ENCODE measurements at places on chromosomes 5 and 9.
A peak's percentile ranks its signal among the peaks of the same experiment; 100 is the strongest.

DNA sequence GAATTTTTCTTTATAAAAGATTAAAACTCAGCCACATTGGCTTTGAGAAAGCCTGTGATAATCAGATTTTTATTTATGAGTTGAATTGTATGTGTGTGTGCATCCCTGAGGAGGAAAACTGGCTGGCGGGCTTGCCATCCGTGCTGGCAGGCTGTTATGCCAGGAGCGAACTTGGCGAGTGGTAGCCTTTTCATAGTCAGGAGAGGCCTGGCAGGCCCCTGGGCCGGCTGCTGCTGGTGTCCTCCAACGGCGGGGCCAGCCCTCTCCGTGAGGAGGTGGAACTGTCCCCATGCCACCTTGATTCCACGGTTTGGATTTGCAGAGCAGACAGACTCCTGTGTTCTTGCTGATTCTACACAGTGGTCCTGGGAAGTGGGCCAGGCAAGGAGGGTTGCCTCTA, 43.3 kb downstream of the ZNF618 start:
- no peak for DNase-seq

DNA sequence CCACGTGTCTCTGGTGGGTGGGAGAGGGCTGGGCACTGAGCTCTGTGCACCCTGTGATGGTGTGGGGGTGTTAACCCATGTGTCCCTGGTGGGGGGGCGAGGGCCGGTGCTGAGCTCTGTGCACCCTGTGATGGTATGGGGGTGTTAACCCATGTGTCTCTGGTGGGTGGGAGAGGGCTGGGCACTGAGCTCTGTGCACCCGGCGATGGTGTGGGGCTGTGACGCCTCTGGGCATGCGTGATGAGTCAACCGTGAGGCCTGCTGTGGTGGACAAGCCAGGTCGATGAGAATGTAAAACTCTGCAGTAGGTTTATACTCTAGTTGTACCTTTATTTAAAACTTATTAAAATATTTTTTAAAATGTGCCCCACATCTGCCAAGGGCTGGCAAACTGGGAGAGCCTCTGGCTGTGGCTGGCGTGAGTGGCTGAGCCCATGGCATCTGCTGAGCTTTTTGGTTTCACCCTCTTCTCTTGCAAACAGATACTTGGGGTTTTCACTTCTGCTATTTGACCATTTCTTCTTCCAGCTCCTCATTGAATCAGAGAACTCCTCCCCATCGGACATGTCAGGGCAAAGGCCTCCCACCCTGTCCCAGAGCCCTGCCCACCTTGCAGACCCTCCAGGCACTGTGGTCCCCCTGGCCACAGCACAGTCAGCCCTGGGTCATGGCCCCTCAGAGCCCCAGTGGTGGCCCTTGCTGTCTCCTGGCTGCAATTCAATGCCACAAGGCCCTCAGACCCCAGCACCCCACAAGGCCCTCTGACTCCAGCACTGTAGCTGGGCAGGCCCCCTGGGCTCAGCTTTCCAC, 18.5 kb upstream of the EXOC3 start:
- no peak for DNase-seq

GRCh38 chr5:93399675-93400074, 181.3 kb downstream of the NR2F1-AS1 start:
- no peak for DNase-seq

GRCh38 chr5:116459301-116459700, 115.3 kb downstream of the SEMA6A start:
- DNase-seq, result no peak

- DNase-seq, result no peak
Observed at GRCh38 chr9:98047002-98047401, 9.5 kb upstream of the NANS start.

- DNase-seq, result no peak
Observed at GRCh38 chr9:35520364-35520710, 30.4 kb downstream of the RUSC2 start.

DNA sequence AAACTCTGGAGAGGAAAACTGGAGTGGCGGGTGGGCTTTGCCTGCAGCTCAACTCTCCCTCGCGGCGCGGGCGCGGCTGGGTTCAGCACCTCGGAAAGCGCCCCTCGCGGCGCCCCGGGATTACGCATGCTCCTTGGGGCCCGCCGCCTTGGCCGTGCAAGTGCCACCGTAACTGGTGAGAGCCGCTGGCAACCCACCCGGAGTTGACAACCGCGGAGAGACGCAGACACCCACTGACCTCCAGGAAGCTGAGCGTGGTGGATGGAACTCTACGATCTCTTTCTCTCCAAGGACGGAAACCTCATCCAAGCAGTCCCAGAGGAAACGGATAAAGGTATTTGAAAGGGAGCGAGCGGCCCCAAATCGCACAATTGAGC, 194 bp upstream of the RXFP3 start:
- peak; percentile 62 for DNase-seq

DNA sequence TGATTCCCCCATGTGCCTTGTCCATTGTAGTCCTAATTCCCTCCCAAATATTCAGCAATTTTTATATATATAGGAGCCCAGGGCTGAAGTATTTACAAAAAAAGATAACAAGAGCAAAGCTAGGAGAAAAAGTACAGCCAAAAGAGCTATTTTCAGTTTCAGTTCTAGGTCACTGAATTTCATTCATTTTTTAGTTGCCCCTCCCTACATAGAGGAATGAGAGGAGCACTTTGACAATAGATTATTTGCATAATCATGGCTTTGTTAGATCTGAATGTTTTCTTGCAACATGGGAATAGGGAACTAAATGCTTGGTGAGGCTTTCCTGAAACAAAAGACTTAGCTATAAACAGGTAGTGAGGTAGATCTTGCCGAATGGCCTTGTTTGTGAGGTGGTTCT, 15.3 kb upstream of the F2RL2 start:
- no peak for DNase-seq

DNA sequence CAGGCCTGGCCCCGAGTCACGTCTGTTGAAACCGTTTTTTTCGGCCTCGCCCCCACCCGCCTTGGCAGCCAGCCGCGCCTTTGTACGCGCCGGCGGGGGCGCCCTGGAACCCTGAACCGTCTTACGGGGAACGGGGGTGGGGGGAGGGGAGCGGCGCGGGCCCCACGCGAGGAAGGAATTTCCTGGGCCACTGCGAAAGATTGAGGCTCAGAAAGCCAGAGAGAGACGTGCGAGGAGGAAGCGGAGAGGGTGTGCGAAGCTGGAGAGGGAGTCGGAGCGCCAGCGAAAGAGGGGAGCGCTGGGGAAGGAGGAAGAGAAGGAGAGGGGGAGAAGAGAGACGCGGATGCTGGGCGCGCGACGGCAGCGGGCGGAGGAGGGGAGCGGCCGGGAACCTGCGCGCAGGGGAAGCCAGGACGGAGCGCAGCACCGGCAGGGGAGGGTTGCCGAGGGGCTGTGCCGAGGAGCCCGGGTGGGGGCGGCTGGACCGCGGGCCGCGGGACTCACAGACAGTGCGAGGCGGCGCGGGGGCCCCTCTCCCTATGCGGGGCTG, 4.6 kb upstream of the PRDM12 start:
- no peak for DNase-seq

- no peak for DNase-seq
Observed at GRCh38 chr5:123046222-123046621, 9.7 kb upstream of the PPIC start.

- no peak for DNase-seq
Observed at GRCh38 chr9:14907360-14907685, 2.9 kb downstream of the FREM1 start.

DNA sequence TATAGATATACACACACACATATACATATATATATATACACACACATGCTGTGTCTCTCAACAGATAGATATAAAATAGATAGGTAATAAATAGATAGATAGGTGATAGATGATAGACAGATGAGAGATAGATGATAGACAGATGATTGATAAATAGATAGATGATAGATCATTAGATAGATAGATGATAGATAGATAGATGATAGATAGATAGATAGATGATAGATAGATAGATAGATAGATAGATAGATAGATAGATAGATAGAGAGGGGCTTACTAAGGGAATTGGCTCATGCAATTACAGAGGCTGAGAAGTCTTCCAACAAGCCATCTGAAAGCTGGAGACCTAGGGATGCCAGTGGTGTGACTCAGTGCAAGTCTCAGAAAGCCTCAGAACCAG, 394.5 kb downstream of the ICE1 start:
- DNase-seq, result no peak

- DNase-seq, result no peak
Observed at GRCh38 chr5:56146674-56147073, 86.5 kb downstream of the ANKRD55 start.

DNA sequence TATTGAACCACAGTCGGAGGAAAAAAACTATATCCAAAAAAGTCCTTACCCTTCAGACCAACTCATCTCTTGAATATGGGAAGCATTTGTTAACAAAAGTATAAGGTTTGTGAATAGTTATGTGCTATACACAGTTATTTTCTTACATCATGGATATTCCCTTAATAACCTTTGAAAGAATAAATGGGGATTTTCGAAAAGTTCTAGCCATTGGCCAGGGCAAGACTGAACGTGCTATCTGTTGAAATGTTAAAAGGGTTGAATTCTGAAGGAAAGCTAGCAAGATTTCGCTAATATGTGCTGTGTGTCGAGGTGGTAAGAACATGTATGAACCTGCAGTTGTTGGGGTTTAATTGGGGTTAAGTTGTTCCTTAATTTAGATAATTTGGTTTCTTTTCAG, 140.8 kb downstream of the SMARCA2 start:
- DNase-seq, result no peak

DNA sequence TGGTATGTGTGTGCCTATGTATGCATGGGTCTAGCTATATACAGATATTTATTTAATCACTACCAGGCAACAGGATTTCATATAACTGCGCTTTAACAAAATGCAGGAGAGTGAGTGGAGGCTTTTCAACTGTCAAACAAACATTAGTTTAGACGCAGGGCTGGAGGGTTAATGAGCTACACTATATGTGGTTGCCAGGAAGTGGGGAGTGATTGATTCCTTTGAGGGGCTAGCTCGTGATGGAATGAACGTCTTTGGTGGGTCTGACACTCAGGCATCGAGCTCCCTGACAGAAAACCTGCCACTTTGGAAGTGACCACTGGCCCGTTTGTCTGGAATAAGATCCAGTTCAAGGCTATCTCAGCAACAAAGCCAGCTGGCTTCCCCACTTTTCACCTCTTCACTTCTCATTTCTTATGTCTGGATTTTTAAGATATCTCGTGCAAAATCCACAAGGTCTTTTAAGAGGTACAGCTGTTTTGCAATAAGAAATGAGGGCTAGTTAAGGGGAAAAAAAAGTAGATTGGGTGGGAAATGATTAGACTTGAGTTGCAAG, 78.0 kb downstream of the CFAP77 start:
- DNase-seq, result no peak

DNA sequence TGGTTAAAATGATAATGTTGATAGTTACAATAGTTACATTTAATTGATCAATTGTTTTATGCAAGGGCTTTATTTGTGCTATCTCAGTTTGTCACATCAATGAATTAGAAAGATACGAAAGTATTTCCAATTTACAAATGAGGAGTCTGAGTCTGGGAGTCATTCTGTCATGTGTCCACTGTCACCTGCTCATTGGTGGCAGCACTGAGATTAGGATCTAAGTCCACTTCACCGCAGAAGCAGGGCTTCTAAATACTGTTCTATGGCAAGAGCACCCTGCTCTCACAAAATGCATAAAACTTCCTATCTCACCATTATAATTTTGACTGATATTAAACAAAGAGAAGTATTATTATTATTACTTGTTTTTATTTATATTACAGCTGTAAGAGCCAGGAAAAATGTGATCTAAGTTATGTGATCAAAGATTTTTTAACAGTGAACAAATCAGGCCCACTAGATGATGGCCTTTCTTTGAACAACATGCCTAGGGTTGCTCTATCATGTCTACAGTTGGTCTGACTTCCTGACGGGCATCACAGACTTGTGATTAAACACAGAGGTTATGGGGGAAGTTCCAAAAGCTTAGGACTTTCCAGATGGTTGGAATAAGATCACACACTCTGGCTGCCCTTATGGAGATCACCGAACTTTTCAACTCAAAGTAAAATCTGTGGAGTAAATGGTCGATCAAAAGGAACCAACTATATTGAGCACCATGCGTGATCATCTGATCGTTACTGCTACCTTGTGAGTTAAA, 15.1 kb downstream of the TLR4 start:
- no peak for DNase-seq

GRCh38 chr9:132673355-132673754, 3.1 kb downstream of the GTF3C4 start:
- no peak for DNase-seq

GRCh38 chr9:2854617-2855016, 10.7 kb upstream of the PUM3 start:
- no peak for DNase-seq

GRCh38 chr9:133125941-133126696, 5.1 kb upstream of the RALGDS start:
- no peak for DNase-seq

- no peak for DNase-seq
Observed at GRCh38 chr5:174755106-174755505, 30.7 kb downstream of the MSX2 start.

DNA sequence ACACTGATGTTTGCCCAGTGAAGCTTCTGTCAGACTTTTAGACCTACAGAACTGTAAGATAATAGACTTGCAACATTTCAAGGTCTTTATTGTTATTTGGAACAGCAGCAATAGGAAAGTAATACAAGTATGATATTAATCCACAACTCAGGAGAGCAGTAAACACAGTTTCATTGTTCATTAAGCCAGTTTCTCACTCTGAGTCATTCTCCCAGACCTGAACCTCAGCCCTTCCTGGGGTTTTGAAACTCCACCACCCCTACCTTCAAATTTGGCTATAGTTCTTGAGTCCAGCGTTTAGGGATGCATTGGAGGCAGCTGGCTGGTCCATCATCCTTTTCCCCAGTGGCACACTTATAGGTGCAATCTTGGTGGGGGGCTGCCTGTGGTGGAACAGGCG, 203.2 kb downstream of the RAB3C start:
- no peak for DNase-seq

DNA sequence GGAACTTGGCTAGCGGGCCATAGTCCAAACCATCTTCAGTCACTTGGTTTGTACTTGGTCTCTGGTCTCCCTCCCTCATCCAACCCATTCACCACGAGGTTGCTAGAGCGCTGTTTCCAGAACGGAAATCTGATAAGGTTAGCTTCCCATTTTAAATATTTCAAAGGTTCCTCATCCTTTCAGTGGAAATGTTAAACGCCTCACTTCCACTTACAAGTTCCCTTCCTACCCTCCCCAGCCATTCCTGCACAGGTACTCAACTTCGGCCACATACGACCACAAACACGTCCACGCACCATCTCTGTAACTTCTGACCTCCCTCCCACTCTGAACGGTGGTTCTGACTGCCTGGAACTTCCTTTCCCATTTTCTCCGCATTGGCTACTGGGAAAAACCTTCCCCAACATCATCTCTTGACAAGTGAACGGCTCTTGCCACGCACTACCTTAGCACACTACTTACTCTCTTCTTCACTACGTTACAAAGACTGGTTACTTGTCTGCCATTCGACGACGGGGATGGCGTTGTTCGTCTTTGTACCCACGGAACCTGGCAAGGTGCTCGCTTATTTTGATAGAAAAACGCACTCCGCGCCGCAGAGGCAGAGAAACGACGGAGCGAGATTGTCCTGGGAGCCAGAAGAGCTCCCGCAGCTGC, 629 bp downstream of the CCNH start:
- DNase-seq, result peak; percentile 43

- DNase-seq, result no peak
Observed at GRCh38 chr9:35656348-35656747, 1.5 kb downstream of the RMRP start.

- no peak for DNase-seq
Observed at GRCh38 chr9:86286278-86286677, 3.9 kb upstream of the ISCA1 start.

Data from stimulated activated CD4-positive, alpha-beta T cell treated with anti-CD3 and anti-CD28 coated beads, Interleukin-15, amount 100 ng/mL, for 24 hours (primary cell).